SJCRH30 (cell line): ENCODE measurements at places on chromosomes 6 and 20.

DNA sequence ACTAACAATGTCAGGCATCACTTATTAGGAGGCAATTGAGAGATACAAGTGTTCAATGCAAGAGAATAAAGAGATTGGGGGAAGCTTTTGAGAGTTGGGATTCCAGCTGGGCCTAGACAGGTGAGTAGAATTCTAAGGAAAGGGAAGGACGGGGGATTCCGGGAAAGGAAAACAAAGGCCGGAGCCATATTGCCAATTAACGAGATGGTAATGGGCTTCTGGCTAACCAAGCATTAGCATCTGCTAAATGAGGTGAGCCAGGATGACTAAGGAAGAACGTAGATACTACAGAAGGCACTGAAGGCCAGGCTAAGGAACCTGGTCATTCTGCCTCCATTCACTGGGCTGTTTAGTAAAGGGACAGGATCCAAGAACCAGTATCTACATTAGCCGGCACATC is 10.5 kb downstream of the FYN start:
- no peak for DNase-seq

DNA sequence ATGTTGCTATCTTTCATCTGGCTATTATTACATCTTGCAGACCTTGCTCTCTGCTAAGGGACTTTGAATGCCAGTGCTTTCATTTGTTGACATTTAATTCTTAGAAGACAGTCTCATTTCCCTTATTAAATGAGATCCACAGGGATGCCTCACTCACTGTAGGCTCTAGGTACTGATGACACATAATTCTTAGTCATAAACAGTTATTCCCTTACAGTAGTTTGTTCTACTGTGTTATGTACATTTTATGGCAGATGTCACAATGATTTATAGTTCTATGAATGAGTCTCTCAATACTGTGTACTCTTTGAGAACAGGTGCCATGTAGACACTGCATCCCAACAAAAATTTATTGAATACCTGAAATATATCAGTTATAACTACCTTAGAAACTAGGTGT is 70.3 kb downstream of the FAM83B start:
- DNase-seq: no peak

DNA sequence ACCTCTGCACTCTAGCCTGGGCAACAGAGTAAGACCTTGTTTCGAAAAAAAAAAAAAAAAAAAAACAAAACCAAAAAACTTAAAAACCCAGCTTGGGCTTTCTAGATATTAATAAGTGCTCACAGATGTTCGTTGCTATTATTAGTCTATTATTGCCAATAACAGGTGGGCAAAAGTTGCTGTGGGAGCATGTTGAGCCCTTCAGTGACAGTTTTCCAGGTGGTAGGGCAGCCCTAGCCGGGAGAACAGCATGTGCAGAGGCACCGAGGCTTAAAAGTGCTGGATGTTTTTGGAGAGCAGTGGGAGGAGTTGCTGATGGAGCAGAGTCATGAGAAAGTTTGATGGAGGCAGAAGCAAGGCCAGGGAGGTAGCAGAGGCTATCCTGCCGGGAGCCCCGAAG is 4.4 kb downstream of the PPP1R16B start:
- DNase-seq: peak; percentile 24

DNA sequence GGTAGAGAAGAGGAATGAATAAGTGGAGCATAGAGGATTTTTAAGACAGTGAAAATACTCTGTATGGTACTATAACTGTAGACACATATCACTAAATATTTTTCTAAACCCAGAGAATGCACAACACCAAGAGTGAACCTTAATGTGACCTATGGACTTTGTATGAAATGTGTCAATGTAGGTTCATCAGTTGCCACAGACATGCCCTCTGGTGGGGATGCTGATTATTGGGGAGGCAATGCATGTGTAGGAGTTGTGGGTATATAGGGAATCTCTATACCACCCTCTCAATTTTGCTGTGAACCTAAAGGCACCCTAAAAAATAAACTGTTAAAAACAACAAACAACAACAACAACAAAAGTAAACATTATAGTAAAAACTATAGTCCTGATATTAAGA is 293.7 kb downstream of the RNF144B start:
- DNase-seq: no peak

- DNase-seq: no peak
These were observed 66.7 kb upstream of the C6orf118 start for GRCh38 chr6:165376100-165376499.
